ENCODE measurements at places on chromosomes 2 and 18.

DNA sequence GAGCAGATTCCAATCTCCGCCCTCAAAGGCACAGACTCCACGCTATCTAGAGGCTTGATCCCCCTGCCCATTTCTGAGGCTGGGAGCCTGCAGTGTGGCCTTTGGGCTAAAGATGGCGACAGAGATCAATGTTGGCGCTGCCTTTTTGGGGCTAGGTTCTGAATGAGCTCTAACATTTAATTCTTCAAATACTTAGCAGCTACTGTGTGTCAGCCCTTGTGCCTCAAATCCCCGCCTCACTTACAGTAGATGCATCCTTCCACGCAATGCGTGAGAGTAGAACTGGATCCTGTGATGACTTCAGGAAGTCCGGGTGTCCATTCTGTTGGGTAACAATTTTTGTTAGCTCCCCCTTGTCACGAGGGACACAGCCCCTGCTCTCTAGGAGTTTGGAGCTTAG is 12.4 kb downstream of the IL1F10 start:
- DNase-seq = peak; percentile 26

DNA sequence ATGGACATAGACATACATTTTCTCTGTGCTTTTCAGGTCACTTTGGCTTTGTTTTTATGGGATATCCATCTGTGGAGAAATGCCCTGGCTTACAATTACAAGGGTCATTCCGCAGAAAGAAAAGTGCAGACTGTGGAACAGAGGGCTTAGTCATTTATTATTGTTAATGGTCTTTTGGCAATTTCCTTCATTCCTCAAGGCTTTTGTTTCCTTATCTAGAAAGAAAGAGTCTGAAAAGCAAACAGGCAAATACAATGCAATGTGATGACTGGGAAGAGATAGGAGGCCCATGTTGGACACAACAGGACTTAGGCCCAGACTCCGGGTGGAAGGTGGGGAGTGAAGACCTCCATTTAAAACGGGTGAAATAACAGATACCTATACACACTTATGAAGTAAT is 129.5 kb upstream of the CAVIN2 start:
- no peak for DNase-seq

- no peak for DNase-seq
Measured at GRCh38 chr2:579961-580360, 97.2 kb downstream of the TMEM18 start.

GRCh38 chr2:238573065-238573778 is 146.5 kb downstream of the ASB1 start:
- DNase-seq = no peak

- peak; percentile 52 for DNase-seq
Measured at GRCh38 chr2:159903443-159904126, 105.6 kb upstream of the CD302 start.

- no peak for DNase-seq
Measured at GRCh38 chr2:14520385-14520945, 112.1 kb upstream of the LRATD1 start.

GRCh38 chr2:17593841-17594491 is 53.5 kb downstream of the VSNL1 start:
- DNase-seq = no peak

- DNase-seq = no peak
Measured at GRCh38 chr18:62206593-62206992, 19.5 kb downstream of the RELCH start.

GRCh38 chr2:157627594-157628476 is 829 bp downstream of the ACVR1C start:
- no peak for DNase-seq

- DNase-seq = peak; percentile 48
Measured at GRCh38 chr18:24014986-24015638, 558 bp downstream of the TTC39C start.

DNA sequence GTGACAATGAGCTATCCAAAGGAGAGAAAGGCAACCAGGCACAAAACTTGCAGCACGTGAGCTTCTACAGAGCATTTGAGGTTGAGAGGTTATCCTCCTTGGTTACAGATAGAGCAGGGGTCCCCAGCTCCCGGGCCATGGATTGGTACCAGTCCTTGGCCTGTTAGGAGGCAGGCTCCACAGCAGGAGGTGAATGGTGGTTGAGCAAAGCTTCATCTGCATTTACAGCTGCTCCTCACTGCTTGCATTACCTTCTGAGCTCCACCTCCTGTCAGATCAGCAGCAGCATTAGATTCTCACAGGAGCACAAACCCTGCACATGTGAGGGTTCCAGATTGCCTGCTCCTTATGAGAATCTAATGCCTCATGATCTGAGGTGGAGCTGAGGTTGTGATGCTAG is 57.8 kb upstream of the ST8SIA3 start:
- DNase-seq = no peak

DNA sequence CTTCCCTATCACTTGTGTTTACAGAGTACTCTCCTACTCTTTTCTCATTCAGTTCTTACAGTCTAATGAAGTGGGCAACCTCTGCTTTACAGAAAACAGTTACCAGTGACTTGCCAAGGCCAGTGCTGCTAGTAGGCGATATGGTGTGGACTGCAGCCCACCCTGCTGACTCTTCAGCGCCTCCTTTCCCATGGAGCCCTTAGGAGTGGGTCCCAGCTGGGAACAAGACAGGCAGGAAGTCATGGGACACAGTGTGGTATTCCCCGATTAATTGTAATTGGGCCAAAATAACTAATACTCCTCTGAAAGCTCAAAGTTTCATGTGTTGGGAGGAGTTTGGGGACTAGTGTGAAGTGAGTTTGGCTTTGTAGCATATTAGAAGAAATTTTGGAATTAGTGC is 120.1 kb upstream of the EML6 start:
- DNase-seq = no peak

GRCh38 chr18:58298251-58299134 is 254.5 kb downstream of the NEDD4L start:
- no peak for DNase-seq

- no peak for DNase-seq
Measured at GRCh38 chr2:148899638-148900318, 24.8 kb downstream of the KIF5C start.

DNA sequence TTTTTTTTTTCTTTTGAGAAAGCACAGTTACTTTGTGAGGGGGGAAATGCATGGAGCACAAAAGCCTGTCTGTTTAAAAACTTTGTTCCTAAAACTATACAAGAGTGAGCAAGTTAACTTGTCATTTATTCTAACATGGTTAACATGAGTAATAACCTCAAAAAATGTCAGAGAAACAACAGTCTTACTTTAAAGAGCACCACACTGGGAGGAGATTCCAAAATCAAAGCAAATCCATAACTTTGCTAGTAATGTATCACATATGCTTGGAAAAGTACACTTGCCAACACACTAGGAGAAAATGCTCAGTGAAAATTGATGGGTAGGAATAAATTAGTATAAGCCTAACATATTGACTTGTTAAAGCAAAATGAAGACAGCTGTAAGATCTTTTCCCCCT is 157.1 kb downstream of the PRPF40A start:
- no peak for DNase-seq

- no peak for DNase-seq
Measured at GRCh38 chr2:233798335-233799086, 20.4 kb downstream of the MROH2A start.

GRCh38 chr2:45323344-45323743 is 287.7 kb downstream of the SRBD1 start:
- no peak for DNase-seq

GRCh38 chr2:26784570-26785234 is 1.2 kb upstream of the CENPA start:
- no peak for DNase-seq

GRCh38 chr18:13627639-13628038 is 98.7 kb downstream of the FAM210A start:
- DNase-seq = no peak

- no peak for DNase-seq
Measured at GRCh38 chr18:8235894-8236293, 373.3 kb upstream of the RAB12 start.

DNA sequence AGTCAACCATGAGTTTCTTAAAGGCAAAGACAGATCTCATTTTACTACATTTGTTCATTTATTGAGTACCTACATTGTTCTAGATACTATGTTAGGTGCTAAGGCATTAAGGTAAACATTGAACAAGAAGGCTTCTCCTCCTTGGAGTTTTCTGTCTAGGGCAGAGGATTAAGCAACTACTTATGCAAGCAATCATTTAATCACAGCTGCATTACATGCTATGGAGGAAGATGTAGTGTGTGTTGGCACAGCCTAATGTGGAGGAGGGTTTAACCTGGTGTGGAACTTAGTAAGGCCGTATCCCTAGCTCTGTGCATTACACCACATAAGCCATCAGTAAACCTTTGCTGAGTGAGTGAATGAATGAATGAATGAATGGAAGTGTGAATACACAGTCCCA is 106.5 kb upstream of the MAP3K20 start:
- DNase-seq = no peak

- DNase-seq = no peak
Measured at GRCh38 chr2:207279520-207279919, 113.8 kb upstream of the KLF7 start.

GRCh38 chr2:10132596-10132995 is 10.1 kb downstream of the RRM2 start:
- DNase-seq = no peak

DNA sequence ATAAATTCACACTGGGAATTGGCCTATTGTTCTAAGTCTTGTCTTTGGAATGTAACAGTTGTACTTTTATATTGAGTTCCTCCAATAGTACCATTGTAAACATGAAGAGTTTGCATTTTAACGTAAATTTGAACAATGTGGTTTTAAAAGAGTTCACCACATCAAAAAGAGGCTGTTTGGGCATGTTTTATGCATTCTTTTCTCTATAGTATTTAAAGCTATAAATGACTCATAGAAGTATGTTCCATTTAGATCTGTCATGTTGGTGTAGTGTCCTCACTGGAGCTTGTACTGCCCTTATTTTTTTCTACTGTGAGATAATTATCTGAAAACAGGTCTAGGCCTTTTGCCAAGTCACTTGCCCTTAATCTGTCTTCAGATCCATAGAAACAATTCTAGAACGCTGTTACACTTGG is 141.9 kb downstream of the RHBDD1 start:
- no peak for DNase-seq

DNA sequence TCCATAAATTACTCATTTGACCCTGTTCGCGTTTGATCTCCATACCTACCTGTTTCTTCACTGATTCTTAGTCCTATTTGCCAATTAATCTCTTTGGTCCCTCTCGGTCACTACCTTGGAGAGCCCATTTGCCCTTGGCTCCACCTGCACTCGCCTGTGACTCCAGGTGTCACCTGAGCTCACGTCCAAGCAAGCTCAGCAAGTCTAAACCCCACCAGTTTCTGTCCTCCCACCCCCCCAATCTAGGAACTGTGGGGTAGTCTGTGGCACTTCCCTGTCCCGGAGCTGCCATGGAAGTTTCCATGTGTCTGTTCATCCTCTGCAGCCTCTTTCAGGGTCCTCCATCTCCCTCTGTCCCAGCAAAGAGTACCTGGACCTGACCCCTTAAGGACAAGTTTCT is 68.1 kb upstream of the BCL2L11 start:
- no peak for DNase-seq

DNA sequence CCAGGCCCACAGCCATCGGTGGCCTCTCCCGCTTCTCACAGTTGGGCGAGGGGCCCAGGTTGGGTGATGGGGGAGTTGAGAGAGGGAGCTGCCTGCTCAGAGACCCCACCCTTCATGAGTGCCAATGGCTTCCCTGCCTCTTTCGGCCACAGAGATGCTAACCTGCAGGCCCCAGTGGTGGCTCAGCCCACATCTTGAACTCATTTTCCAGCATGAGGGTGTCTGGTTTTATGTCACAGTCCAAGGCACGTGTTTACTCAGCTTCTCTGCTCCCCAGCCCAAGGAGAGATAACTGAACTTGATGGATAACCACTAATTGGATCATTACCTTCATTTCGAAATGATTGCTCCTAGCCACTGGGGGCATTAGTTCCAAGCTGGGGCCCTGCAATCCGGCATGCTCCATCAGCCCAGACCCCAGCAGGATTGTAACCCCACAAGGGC is 45.9 kb upstream of the SIX2 start:
- DNase-seq = no peak

GRCh38 chr2:156892467-156893281 is 364.8 kb upstream of the GALNT5 start:
- DNase-seq = no peak

GRCh38 chr2:54212456-54212855 is 43.6 kb downstream of the TSPYL6 start:
- DNase-seq = peak; percentile 60

- DNase-seq = no peak
Measured at GRCh38 chr18:69596345-69596744, 195.7 kb downstream of the DOK6 start.

GRCh38 chr2:238104691-238105371 is 4.7 kb downstream of the ESPNL start:
- no peak for DNase-seq

DNA sequence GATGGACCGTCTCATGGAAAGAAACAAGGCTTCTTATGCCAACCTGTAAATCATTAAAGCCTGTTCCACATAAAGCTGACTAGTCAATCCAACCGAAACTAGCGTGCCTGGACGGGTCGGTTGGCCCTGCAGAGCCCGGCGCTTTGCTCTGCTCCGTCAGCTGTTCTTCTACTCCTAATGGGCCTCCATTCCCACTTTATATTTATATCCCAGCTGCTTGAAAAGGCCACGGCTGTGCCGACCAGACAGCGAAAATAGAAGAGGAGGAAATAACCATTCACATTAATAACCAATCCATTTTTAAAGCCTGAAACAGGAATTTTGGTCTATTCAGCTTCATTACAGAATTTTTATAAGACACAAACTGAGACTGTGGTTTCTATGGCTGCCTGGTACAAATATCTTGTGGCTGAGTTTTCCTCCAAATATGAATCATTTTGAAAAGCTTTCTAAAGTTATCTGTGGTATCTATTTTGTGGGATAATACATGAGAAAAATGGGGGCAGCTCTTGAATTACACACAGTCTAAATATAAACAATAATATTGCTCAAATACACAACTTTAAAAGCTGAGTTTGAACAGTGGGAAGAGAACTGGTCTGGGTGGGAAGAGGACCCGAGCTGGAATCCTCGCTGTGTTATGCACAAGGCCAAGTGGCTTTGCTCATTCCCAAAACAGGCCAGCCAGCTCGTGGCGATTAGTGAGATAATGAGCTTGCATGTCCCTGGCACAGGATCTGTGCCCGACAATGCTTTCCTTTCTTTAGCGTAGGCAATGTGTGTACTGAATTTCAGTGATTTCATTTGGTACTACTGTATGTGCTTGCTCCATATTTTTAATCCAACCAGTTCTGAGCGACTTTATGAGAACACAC is 10.5 kb upstream of the FAM124B start:
- DNase-seq = peak; percentile 71

DNA sequence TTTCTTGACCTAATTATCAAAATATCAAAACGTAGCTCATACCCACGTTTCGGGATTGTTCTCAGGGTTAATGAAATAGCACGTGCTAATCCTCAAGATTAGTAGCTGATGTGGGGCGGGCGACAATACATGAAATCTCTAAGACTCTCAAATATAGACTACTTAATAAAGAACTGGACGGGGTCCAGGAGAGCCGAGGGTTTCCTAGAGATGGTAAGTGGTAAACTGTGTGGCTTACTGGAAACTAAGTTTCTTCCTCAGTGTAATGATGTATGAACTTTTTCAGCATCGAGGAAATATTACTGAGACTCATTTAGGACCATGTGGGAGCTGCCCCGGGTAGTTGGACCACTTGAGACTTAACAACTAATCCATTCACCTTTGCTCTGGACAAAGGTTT is 453.3 kb upstream of the SALL3 start:
- no peak for DNase-seq
